ENCODE measurements at places on chromosomes 4 and X. TPM values are rescaled to one million over a fixed set of nuclear protein-coding genes. Genes with fewer than 3 reads are reported as not detected.

Gene ABCG2
- total RNA-seq: 13.3 TPM

Gene HTRA3
- total RNA-seq: 14.1 TPM

DNA sequence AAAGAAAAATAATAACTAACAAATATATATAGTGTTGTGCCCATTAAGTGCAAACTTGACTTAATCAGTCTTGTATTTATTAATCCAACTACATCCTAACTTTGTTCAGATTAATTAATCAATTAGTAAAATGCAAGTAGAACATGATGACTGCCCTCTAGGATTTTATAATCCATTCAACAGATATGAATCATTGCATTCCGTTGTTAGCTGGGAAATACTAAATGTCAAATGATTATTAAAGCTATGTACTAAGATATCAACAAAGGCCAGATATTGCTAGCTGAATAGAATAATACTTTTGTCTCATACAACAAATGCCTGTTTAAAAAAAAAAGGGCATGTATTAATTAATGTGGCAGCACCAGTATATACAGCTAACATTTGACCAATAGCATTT is 1366.3 kb downstream of the STIM2 start:
- peaks cover 9% of the 10 kb centered on the region for H3K4me1 ChIP-seq
- H3K36me3 ChIP-seq: no peaks in the 10 kb centered on the region
- no peak overlapping the region for H3K4me3 ChIP-seq
- no peak overlapping the region for H3K27ac ChIP-seq
- no peak for DNase-seq
- no peaks in the 10 kb centered on the region for H3K27me3 ChIP-seq

GRCh38 chrX:7269991-7270390 is 122.0 kb upstream of the PUDP start:
- no peaks in the 10 kb centered on the region for H3K27me3 ChIP-seq
- no peak overlapping the region for H3K4me3 ChIP-seq
- H3K27ac ChIP-seq: no peak overlapping the region
- no peaks in the 10 kb centered on the region for H3K4me1 ChIP-seq

- H3K27me3 ChIP-seq: peaks cover 70% of the 10 kb centered on the region
- H3K4me1 ChIP-seq: no peaks in the 10 kb centered on the region
- no peak for DNase-seq
- no peak overlapping the region for H3K27ac ChIP-seq
Observed at GRCh38 chr4:8766610-8767009, 105.0 kb downstream of the HMX1 start.
